ENCODE measurements at places on chromosomes 7 and 10. TPM values are rescaled to one million over a fixed set of nuclear protein-coding genes. Genes with fewer than 3 reads are reported as not detected.
A peak's percentile ranks its signal among the peaks of the same experiment; 100 is the strongest.

DNA sequence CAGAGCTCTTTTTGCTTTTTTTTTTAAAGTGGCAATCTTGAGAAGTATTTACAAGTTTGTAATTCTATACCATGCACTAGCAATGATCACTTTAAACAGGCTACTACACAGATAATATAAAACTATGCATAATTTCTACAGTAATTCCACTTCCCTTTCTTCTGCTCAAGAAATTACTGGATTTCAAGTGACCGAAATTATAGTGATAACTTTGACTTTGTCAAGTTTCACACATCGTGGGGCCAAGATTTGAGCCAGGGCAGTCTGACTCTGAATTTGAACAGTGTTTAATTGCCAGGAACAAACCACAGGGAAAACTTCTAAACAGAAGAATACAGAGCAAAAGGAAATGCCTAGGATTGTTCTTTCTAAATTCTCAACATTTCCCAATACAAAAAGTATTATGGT is 288.3 kb upstream of the MKLN1 start:
- DNase-seq: no peak

NPY4R gene
- total RNA-seq: under 0.01 TPM

- peak; percentile 72 for DNase-seq
These were observed 3.3 kb upstream of the NEUROG3 start for GRCh38 chr10:69576334-69577011.

GRCh38 chr10:48939790-48940325 is at the start of gene LRRC18:
Gene LRRC18 (minus strand): TSS chr10:48939840. CDS start chr10:48914155, 25,685 bp downstream.
- DNase-seq: no peak

DNA sequence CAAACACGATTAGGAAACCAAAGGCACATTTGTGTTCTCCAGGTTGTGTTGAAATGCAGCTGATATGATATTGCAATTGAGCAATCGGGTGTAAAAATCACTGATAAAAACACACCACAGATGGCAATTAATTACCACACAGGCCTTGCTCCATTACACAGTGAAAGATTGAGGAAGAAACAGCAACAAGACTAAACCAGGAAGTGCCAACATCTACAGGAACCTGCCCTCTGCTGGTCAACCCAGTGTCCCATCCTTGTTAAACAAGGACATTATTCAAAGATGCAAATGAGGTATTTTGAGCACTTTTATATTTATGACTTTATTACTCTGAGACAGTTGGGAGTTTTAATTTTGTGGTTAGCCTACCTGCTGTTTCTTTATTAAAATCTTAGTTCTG is 765.6 kb upstream of the GHITM start:
- no peak for DNase-seq

GPR85 gene
- total RNA-seq: 7.2 TPM

ZP3 gene
- total RNA-seq: 3.5 TPM

PLAU gene
- total RNA-seq: 27.9 TPM

All from osteoblast (primary cell).